Astrocyte (in vitro differentiated cells and primary cell): ENCODE measurements at places on chromosomes 4 and X. TPM values are rescaled to one million over a fixed set of nuclear protein-coding genes. Genes with fewer than 3 reads are reported as not detected.
A peak's percentile ranks its signal among the peaks of the same experiment; 100 is the strongest.

The TRPC3 gene
- 0.07 TPM in 1 of 2 replicates, not detected in the other for total RNA-seq

The EFHC2 gene
- total RNA-seq: 0.26 TPM in 1 of 2 replicates, not detected in the other

DNA sequence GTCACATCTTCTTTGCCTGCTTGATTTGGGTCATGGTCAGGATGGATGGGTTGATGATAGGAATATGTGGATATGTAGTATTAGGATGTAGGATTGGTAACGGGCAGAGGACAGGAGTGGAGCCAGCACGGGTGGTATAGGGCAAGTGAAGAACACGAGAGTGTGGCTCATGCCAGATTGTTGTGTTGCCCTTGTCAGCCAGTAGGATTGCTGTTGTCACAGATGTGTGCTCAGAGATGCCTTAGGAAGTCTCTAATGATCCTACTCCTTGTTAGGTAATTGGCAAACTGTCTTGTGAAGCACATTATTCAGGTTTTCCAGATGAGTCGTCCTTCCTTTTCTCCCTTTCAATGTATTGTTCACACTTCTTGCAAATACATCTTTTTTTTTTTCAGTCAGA is 5.5 kb downstream of the ATP10D start:
- peak; percentile 31 for DNase-seq

DNA sequence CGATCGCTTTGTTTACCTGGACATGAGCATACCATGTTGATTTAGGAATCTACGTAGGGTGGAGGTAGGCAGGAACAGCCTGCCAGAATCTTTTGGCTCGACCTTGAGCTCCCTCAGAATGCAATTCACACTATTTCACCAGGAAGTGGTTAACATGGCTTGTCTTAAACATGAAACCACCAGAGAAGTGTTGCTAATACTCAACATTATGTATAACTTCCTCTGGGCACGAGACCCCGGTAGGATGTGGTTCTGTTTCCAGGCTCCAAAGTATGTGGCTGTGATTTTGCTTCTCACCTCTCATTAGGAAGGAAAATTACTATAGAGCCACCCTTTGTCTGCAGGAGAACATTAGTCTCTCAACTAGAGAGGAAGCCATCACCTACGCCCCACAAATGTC is 59.0 kb upstream of the VCX3B start:
- peak; percentile 51 for DNase-seq

DNA sequence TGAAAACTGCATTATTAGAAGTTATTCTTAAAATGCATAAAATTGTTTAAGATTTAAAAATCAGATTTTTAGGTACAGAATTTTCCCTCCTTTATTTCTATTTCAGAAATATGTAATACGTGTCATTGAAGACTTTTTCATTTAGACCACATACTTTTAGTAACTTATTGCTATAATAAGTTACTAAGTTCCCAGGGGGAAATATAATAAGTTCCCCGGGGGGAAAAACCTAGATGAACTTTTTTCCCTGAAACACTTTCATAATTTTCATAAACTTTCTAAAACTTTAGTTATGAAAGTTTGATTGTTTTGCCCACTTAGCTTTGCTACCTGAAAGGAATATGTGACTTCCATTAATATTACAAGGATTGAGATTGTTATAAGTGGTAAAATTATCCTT is 1341.5 kb upstream of the IGFBP7 start:
- DNase-seq: no peak

- DNase-seq: no peak
Observed at GRCh38 chrX:20479048-20479447, 212.3 kb upstream of the RPS6KA3 start.

DNA sequence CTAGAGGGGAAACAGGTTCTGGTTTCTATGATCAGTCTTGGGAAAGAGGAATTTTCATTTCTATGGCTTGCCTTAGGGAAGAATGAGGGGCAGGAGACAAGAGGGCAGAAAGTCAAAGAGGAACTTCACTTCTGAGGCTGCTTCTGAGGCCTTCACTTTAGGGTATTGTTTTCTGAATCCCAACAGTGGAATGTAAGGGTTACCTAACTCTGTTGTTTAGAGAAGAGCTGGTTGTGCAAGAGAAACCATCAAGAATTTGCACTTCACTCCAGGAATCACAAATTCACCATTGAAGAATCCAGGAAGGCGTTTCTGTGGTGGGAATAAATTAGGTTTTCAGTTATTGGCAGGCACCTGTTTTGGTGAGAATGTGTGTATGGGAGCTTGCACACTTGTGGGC is 126.7 kb upstream of the AMOT start:
- peak; percentile 73 for DNase-seq
